ENCODE measurements at places on chromosomes 11 and 22.

DNA sequence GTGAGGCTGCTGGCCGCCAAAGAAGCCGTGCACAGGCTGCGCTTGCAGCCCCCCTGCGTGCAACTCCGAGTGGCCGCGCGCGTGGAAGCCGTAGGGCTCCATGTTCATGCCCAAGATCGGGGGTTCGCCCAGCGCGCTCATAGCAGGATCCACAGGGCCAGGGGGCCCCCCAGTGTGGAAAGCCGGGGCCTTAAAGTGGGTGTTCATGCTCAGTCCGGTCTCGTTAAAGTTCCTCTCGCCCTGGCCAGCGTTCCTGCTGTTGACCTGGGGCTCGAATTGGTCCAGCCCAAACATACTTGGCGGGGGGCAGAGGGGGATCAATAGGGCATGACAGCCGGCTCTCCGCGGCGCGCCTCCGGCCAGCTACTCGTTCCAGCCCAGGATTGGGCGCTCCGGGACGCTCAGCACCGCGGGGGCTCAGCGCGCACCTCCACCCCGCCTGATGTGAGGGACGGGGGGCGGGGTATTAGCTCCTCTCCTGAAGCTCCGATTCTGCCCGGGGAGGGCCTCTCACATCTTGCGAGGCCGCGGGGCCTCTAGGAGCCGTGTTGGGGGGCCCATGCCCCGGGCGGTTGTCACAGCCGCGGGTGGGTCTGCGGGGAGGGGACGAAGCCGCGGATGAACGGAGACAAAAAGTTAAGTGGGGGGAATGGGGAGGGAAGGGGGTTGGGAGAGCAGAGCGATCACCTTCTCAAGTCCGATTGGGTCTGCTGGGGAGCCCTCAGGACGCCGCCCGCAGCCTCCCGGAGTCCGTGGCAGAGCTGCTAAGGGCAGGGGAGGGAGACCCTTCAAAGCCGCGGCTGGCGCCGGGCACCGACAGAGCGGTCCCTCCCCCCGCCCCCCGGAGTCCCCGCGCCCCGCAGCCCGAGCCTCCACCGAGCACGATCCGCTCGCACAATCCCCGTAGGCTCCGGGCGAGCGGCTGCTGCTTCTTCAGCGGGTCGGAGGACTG lies 1.0 kb downstream of the MN1 start:
- no peak for DNase-seq

- peak; percentile 81 for DNase-seq
These were observed 57.1 kb downstream of the PARVB start for GRCh38 chr22:44080936-44081861.

DNA sequence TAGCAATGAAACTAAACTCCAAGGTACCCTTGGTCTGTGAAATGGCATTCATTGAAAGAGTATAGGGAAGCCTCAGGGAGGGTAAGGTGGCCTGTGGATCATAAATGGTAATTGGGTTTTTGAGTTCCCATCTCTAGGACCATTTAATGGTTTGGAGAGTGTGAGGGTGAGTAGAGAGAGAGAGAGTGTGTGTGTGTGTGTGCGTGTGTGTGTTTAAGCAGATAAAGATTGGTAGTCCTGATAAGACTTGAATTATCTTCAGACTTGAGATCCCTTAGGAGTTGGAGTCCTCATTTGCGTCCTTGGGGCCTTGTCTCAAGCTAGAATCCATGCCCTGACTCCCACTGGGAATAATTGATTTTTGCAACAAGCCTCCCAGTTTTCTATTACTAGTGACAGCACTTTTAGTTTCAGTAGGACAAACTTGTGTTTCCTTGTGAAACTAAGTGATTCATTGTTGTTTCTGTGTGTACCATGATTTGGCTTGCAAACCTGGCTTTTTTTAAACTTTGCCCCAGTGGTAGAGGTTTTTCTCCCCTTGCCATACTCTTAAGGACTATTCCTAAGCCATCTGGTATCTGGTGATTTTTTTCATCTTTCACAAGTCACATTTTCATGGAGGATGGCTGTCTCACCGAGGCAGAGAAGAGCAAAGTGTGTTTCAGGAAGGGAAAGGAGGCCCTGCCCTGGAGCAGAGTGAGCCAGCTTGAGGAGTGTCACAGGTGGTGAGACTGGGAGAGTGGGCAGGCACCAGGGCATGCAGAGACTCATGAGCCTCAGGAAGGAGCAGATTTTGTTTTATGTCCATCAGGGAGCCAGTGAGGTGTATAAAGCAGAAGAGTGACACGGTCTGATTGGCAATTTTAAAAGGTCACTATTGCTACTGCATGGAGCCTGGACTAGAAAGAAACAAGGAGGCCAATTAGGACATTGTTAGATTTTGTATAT lies 26.7 kb downstream of the ALKBH3 start:
- no peak for DNase-seq

- DNase-seq = no peak
These were observed 24.9 kb downstream of the APLP2 start for GRCh38 chr11:130094614-130095013.

DNA sequence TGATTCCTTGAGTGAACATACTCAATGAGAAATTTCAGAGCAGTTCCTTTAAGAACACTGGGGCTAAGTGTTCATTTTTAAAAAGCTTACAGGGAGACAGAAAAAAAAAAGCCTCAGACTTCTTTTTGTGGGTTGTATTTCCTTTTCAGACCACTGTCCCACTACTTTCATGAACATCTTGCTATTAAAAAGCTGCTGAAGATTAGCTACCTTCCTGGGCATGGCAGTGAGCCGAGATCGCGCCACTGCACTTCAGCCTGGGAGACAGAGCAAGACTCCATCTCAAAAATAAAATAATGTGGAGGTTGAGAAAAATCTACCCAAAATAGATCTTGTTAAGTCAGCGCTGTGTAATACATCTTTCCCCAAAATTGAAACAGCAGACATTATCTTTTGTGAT lies 10.8 kb downstream of the TRAF6 start:
- no peak for DNase-seq

DNA sequence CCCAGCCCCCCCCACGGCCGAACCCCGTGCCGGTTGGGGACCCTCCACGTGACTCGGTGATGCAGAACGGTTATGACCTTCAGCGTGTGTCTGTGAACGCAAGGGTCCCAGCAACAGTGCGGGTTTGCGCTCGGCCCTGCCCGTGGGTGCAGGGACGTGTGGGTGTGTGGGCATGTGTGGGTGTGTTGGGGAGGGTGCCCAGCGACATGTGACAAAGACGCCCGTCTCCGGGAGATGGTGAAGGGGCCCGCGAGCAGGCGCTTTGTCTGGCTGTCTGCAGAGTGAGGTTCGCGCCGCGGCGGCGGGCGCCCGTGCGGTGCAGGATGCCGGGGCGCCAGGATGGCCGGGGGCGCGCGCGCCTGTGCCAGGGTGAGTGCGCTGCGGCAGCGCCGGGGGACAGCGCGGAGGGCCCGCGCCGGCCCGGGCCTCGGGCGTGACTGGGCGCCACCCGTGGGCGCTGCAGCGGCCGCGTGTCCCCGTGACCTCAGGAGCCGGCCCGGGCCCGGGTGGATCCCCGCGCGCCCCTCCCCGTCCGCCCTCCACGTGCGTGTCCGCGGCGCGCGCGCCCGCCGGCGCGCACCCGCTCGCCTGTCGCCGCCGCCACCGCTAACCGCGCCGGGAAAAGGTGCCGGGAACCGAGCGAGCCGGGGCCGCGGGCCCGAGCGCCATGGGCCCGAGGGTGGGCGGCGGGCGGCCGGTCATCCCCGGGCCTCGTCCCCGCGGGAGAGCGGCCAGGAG lies at the start of gene LRFN4:
LRFN4 (plus strand) TSS at position 569 of the 738 bp plus-strand sequence. CDS start 681 bp downstream, outside the sequence.
- DNase-seq = peak; percentile 38

- no peak for DNase-seq
These were observed 53.6 kb downstream of the FZD4 start for GRCh38 chr11:86901599-86901998.

- DNase-seq = no peak
These were observed 249.1 kb downstream of the FAT3 start for GRCh38 chr11:92473736-92474135.

- DNase-seq = no peak
These were observed 15.2 kb downstream of the ROBO4 start for GRCh38 chr11:124882339-124883071.

GRCh38 chr11:80980227-80980626 lies 1539.4 kb upstream of the TENM4 start:
- DNase-seq = no peak

DNA sequence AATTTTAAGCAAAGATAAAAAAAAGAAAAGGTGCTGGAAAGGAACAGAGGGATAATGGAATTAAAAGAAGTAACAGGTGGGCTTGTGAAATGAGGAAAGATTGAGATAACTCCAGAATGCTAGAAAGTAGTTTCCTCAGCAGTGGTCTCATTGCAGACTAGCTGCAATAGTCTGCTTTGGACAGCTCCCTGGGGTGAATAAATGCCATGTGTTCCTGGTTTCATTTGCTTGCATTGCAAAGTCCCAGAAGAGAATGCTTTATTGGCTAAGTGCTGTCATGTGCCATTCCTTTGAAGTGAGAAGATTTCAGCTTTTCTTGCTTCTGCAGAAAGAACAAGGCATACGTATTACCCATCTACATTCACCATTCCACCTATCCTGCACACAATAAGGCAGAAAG lies 478.8 kb upstream of the RAG2 start:
- DNase-seq = no peak

DNA sequence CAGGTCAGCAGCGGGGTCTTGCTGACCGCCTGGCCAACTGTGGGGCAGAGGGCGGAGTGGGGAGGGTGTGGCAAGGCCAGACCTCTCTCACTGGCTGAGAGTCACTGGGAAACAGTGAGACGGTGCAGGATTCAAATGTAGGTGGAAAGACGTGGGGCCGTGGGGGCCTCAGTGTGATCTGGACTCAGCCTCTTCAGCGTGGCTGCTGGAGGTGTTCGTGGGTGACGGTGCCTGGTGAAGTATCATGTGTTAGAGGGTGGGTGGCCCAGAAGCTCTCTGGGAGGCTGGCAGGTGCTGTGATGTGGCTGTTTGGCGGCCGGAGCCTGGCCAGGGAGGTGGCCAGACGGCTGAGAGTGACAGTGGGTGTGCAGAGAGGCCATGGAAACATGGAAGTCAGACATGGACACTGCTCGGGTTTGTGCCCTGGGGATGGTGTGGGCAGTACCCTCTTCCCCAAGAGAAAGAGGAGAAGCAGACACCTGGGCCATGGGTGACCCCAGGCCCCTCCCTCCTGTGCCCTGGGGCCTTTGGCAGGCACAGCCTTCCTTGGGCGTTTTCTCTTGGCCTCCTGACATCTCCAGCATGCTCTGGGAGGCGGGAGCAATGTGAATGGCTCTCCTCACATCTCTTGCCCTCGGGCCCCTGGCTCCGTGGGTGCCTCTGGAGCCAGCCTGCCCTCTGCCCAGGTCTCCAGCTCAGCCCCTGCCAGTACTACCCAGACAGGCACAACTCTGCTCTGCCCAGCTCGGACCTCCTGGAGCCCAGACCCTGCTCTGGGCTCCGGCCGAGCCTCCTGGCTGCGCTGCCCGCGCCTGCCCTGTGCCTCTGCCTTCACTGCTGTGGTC lies 10.1 kb upstream of the ACR start:
- no peak for DNase-seq

GRCh38 chr11:133995066-133995465 lies 38.3 kb upstream of the IGSF9B start:
- no peak for DNase-seq

- DNase-seq = no peak
These were observed 95.6 kb downstream of the AMBRA1 start for GRCh38 chr11:46498179-46498578.

DNA sequence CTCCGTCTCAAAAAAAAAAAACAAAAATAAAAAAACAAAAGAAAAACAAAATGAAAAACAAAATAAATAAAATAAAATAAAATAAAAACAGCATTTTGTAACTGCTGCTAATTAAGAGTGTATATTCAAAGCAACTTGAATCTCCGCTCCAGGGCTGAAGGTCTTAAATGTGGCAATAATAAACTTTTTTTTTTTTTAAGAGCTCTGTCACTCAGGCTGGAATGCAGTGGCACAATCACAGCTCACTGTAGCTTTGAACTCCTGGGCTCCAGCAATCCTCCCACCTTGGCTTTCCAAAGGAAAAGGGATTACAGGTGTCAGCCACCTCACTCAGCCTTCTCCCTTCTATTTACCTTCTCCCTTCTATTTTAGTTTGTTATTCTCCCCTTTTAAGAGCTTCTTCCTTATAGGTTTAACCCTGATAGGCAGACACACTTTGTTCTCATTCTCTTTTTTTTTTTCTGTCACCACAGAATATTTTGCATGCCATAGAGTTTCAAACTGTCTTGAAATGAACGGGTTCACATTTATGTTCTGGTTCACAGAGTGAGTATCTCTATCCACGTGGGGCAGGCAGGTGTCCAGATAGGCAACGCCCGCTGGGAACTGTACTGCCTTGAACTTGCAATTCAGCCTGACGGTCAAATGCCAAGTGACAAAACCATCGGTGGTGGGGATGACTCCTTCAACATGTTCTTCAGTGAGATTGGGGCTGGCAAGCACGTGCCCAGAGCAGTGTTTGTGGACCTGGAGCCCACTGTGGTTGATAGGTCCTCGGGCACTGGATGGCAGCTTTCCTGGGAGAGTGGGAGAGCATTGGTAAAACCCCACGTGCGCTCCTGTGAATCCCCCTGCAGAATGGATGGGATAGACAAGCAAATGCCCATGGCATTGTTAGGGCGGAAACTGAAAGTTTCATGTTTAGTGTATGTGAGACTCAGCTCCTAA lies 19.4 kb downstream of the LRRC74B start:
- DNase-seq = no peak

- no peak for DNase-seq
These were observed 304.1 kb upstream of the PITPNB start for GRCh38 chr22:28222976-28223745.

GRCh38 chr11:69637941-69638871 lies 2.8 kb upstream of the CCND1 start:
- no peak for DNase-seq

DNA sequence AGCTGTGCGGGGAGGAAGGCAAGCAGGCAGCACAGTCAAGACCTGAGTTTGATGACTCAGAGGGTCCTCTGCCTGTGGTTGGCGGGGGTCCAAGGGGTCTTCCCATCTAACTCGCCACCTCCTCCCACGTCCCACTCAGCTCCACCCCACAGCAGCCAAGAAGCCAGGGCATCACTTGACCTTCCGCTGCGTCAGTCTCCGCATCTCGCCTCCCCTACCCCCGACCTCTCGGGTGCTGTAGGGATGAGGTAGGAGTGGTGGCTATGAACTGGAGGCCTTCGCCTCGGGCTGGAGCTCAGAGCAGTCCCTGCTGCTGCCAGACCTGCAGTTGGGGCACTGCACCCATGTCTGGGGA lies 90.6 kb downstream of the CDKN1C start:
- DNase-seq = no peak

GRCh38 chr22:31346733-31347250 lies 646 bp upstream of the PATZ1 start:
- DNase-seq = peak; percentile 69

DNA sequence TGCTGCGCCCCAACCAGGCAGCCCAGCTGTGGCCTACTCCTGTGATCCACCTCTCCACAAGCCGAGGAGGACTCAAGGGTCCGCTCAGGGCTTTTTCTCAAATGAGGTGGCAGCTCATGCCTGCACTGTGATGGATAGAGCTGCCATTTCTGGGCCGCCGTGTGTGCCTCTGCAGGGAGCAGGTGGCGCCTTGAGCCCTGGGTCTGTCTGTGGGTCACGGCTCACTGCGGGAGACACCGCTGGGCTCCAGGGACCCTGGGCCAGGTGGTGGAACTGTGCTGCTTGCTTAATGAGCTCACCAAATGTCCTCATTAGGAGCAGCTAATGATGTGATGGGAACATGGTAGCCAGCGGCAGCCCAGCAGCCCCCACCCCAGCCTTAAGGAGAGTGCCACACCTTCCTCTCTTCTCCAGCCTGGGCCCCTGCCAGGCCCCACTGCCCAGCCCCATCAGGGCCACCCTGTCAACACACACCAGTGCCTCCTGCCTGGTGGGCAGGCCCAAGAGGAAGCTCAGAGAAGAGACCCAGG lies 50.8 kb downstream of the DHCR7 start:
- no peak for DNase-seq
